ENCODE measurements at places on chromosomes 1 and 21.

DNA sequence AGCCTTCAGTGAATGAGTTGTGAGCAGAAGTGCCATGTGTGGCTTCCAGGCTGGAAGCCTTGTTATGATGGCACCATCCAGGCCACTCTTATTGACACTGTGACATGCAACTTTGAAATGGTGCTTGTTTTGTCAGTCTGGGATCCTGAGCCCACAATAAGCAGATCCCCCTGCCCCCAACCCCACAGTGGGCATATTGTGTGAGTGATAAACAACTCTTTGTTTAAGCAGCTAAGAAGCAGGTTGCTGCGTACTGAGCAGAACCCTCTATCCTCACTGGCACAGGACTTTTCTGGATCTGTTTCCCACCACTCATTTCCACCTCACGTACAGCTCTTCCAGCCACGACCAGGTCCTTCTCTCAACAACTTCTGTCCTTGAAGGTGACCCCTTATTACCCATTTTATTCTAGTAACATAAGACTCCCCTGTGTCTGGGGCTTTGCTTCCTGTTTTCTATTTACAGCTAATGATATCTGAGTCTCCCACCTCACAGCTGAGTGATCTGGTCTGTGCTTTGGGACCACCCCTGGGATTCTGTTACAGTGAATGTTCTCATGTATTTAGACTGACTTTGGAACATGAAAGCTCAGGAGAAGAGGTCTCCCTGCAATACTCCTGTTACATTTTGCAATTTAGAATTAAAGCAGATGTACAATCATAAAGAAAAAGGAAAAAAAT lies 375.5 kb downstream of the PCP4 start:
- DNase-seq, result no peak

- DNase-seq, result no peak
These were observed 96.4 kb downstream of the PKN2 start for GRCh38 chr1:88780485-88780884.

DNA sequence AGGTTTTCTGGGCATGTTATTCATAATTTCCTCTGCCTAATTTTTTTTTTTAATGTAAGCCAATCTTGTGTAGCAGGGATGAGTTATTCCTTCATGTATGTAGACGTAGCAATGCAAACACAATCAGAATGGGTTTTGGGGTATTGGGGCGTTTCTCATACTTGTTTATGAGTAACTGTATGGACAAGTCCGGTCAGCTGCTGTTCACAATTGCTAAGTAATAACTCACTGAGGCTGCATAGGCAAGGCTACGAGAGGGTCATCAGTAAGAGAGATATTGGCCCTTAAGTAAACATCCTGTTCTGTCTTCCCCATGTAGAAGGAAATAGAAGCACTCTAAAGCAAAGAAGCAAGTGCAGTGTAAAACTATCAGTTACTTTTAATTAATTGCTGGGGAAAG lies 9.5 kb upstream of the TARS2 start:
- no peak for DNase-seq

GRCh38 chr1:154353460-154353904 lies 28.2 kb downstream of the ATP8B2 start:
- peak; percentile 11 for DNase-seq

- DNase-seq, result no peak
These were observed 439.6 kb upstream of the ADAMTS5 start for GRCh38 chr21:27406300-27407009.
